Naive thymus-derived CD8-positive, alpha-beta T cell (primary cell): ENCODE measurements at places on chromosomes 16 and 17. TPM values are rescaled to one million over a fixed set of nuclear protein-coding genes. Genes with fewer than 3 reads are reported as not detected.

GRCh38 chr17:12545877-12546513 is 119.7 kb upstream of the MYOCD start:
- no peak overlapping the region for H3K27ac ChIP-seq
- H3K4me3 ChIP-seq = no peak overlapping the region
- H3K36me3 ChIP-seq = no peaks in the 10 kb centered on the region
- H3K27me3 ChIP-seq = peaks cover 2% of the 10 kb centered on the region
- no peaks in the 10 kb centered on the region for H3K4me1 ChIP-seq

- peaks cover 63% of the 10 kb centered on the region for H3K27me3 ChIP-seq
- H3K36me3 ChIP-seq = peaks cover 8% of the 10 kb centered on the region
- H3K4me3 ChIP-seq = no peak overlapping the region
- H3K27ac ChIP-seq = no peak overlapping the region
Measured at GRCh38 chr17:46822388-46822921, 4.0 kb upstream of the WNT3 start.

- DNase-seq = no peak
- no peak overlapping the region for H3K27ac ChIP-seq
- H3K4me3 ChIP-seq = no peak overlapping the region
- peaks cover 7% of the 10 kb centered on the region for H3K4me1 ChIP-seq
Measured at GRCh38 chr17:8695241-8695640, 49.4 kb downstream of the CCDC42 start.

- H3K27ac ChIP-seq = no peak overlapping the region
- peaks cover 48% of the 10 kb centered on the region for H3K4me1 ChIP-seq
- no peak overlapping the region for H3K4me3 ChIP-seq
- H3K36me3 ChIP-seq = no peaks in the 10 kb centered on the region
- DNase-seq = no peak
Measured at GRCh38 chr17:10155371-10156076, 42.9 kb downstream of the GAS7 start.

DNA sequence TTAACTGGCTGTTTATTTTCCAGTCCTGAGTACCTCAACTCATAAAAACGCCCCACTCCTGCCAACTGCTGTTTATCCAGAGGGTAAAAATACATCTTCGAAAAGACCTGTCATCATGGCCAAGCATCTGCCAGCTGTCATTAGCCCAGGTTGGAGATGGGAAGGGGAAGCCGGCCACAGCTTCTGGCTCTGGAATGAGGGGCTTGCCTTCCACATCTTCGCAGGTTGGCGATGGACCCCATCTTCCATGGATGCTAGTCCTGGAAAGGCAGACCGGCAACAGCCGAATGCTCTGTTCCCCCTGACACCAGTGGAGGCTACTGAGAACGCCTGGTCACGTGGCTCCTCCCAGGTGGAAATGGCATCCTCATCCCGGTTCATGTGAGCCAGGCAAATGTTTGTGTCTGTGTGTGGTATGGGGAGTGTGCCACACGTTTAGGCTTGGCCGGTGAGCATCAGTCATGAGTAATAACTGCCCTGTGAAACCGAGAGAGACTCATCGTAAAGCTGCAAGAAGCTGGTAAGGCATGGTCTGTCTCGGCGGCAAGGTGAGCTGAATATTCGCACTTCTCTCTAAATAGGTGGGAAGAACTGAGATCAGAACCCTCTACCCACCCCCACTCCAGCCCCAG is 420 bp upstream of the KRTAP17-1 start:
- peaks cover 18% of the 10 kb centered on the region for H3K36me3 ChIP-seq
- no peak overlapping the region for H3K4me3 ChIP-seq
- no peak overlapping the region for H3K27ac ChIP-seq
- DNase-seq = no peak
- no peaks in the 10 kb centered on the region for H3K27me3 ChIP-seq
- H3K4me1 ChIP-seq = peaks cover 15% of the 10 kb centered on the region

GRCh38 chr17:64424324-64424849 is 24.5 kb upstream of the MILR1 start:
- H3K27ac ChIP-seq = no peak overlapping the region
- no peaks in the 10 kb centered on the region for H3K36me3 ChIP-seq
- H3K4me3 ChIP-seq = no peak overlapping the region
- H3K4me1 ChIP-seq = no peaks in the 10 kb centered on the region
- no peaks in the 10 kb centered on the region for H3K27me3 ChIP-seq

Gene CAMTA2
- 56.1 TPM for total RNA-seq

Gene KCNG4
- total RNA-seq = not detected

Gene MYH3
- total RNA-seq = 16.0 TPM

Gene BCAR1
- 0.30 TPM for total RNA-seq
